HCT116 (cell line): ENCODE measurements at places on chromosomes 5 and 9. TPM values are rescaled to one million over a fixed set of nuclear protein-coding genes. Genes with fewer than 3 reads are reported as not detected.

GRCh38 chr5:9409413-9409960, 136.4 kb downstream of the SEMA5A start:
- DNase-seq: no peak

GRCh38 chr5:148687871-148688270, 33.5 kb upstream of the HTR4 start:
- DNase-seq: no peak

DNA sequence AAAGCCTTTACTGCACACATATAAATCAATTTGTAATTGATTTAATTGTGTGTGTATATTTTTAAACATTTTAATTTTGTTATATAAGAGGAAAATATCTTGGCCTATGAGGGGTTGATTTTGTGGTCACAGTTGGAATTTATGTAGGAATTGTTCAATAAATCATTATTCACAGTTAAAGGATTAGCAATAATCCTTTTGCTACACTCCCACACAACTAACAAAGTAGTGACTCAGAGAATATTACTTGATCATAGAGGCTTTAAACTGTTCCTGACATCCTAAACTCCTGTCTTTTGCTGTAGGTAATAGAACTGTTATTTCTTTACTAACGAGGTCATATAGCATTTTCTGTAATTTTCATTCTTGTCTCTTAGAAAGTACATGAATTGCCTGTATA, 95.5 kb downstream of the ZCCHC7 start:
- DNase-seq: no peak

GRCh38 chr9:106956971-106957370, 94.0 kb downstream of the ZNF462 start:
- no peak for DNase-seq

DNA sequence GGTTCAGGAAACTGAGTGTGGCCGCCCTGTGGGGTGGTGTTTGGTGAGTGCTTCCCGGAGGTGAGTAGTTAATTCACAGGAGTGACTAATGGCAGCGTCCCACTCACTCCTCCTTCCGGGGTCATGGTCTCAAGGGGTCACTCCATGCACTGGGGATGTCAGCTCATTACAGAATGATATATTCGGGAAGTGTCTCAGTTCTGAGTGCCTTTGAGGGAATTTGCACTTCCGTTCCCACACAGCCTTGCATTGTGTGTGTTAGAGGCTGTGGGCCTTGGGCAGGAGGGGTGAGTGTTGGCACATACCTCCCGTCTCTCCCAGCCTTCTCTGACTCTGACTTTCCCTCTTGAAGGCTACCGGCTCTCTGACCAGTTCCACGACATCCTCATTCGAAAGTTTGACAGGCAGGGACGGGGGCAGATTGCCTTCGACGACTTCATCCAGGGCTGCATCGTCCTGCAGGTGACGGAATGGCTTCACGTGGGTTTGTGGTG, 10.5 kb upstream of the AHRR start:
- no peak for DNase-seq

- DNase-seq: no peak
Measured at GRCh38 chr5:170486371-170486770, 17.4 kb upstream of the KCNIP1 start.

- DNase-seq: no peak
Measured at GRCh38 chr9:123548741-123549545, 192.9 kb downstream of the CRB2 start.

DNA sequence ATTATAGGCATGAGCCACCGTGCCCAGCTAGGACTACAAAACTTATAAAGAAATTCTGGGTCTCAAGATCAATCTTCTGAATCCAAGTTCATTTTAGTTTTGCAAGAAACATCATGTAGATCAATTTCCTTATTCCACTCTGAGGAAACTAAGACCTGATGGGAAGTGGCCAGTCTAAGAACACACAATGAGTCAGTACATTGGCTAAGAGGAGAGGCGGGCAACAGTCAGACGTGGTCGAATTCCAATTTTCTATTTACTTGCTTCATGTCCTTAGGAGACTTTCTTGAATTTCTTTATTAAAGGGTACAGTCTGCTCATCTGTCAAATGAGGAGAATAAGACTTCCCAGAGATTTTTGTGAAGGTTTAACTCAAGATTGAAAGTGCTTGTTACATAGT, 432.1 kb upstream of the BRINP1 start:
- no peak for DNase-seq

- DNase-seq: no peak
Measured at GRCh38 chr5:82100303-82101077, 128.7 kb downstream of the ATG10 start.

GRCh38 chr9:132731230-132731629, 61.0 kb downstream of the GTF3C4 start:
- DNase-seq: no peak

DNA sequence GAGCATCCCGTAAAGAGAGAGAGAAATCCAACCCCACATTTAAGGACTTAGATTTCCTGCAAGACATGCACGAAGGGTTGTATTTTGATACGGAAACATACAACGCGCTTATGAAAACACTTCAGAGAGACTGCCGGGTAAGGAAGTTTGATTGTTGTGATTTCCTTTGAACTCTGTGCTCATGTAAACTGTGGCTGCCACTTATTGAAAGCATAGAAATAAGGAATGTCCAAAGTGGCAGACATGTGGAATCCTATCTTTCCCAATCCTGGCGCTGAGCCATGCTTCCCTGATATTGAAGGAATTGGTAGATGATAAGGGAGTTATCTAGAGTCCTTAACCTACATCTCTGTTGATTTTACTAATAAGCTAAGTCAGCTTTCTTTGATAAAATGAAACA, 119.4 kb downstream of the PRKACG start:
- DNase-seq: no peak

DNA sequence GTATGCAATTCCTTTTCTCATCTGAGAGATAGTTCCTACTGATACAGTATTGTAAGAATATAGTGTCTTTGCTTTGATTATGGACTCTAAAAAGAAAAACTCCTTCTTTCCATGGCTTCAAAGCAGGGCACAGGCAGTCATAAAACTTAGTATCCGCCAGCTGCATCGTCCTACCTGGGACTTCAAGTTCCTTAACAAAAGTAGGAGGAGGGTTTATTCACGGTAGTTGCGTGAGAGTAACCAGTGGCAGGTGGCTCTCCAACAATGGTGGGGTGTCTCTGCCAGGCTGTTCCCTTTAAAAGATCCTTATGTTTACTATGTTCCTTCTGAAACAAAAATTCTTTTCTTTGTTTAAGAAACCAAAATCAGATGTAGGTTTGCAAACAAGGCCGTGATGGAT, 173.5 kb upstream of the DMAC1 start:
- no peak for DNase-seq

DNA sequence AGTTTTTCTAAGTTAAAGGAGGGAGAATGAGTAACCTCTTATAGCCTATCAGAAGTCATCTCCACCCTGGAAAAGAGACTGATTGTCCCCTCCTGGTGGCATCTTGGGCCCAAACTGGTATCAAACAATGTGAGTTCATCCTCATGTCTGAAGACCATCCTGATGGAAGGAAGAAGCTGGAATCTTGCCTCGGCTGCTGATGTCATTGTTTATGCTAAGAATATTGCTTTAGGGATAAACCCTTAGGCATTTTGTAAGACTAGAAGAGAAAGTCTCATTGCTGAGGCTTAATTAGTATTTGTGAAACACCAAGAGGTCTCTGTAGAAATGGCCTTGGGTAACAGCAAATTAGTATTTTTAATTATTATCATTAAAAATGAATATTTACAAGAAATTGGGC, 65.7 kb upstream of the KCNN2 start:
- DNase-seq: no peak

- no peak for DNase-seq
Measured at GRCh38 chr9:137454597-137455358, 4.4 kb downstream of the NSMF start.

DNA sequence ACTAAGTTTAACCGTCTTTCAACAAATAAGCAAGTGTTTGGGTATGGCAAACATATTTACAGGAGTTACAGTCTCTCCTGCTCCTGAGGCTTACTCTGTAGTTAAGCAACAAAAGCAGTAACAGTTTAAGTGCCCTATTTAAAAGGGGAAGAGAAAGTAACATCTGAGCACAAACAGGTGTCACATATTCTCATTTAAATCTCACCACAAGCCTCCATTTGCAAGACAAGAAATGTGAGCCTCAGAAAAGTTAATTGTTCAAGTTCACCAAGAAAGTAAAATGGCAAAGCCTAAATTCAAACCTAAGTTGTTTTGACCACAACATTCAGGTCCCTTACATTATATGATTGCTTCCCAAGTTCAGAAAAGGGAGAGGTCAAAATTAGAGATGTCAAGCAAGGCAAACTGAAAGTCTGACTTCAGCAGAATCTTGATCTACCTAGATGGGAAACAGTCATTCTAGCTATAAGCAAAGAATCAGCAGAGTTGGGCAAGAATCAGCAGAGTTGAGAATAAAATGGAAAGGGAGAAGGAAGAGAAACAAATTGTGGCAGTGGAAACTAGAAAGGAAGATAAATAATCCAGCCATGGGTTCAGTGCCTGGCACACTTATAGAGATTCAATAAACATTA, 93.4 kb downstream of the STRBP start:
- DNase-seq: no peak

DNA sequence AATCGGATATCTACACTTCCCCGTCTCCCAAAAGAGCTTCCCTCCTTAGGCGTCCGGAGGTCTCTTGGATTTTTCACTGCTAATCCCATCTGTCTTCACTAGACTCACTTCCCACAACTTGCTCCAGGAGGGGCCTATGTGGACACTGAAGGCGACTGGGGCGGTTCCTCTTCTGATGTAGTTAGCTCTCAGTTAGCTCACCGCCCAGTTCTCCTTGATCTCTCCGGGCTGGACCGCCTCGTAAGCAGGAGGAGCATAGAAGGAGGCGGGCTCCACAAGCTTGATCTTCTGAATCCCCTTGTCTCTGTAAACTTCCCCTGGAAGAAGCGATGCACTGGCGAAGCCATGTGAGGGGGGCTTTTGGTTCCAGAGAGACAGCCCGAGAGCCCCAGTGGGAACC, 112.0 kb upstream of the SELENOP start:
- no peak for DNase-seq

- no peak for DNase-seq
Measured at GRCh38 chr5:79193643-79194042, 42.3 kb upstream of the JMY start.

GRCh38 chr5:31626156-31626555, 12.8 kb upstream of the PDZD2 start:
- DNase-seq: no peak

The PCDHB6 gene
- total RNA-seq: not detected

The FOXD4L3 gene
- total RNA-seq: 0.25 TPM

The MYOT gene
- total RNA-seq: not detected
